ENCODE measurements at places on chromosomes 11 and 22.

DNA sequence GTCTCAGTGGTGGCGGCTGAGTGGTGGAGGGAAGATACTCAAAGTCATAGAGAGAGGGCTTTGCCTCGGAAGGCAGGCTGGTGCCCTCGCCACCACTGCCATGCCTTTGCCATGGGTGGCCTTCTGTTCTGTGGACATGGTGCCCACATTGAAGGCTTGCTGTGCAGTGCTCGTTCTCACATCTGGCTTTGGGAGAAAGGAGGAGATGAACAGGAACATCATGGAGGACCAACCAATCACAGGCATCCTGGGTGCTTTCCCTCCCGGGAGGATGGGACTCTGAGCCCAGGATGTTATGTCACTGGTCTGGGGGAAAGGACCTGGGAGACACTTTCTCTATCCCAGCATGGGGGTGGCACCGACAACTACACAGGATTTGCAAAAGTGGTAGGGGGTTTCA is 82.3 kb upstream of the NARS2 start:
- no peak for DNase-seq

DNA sequence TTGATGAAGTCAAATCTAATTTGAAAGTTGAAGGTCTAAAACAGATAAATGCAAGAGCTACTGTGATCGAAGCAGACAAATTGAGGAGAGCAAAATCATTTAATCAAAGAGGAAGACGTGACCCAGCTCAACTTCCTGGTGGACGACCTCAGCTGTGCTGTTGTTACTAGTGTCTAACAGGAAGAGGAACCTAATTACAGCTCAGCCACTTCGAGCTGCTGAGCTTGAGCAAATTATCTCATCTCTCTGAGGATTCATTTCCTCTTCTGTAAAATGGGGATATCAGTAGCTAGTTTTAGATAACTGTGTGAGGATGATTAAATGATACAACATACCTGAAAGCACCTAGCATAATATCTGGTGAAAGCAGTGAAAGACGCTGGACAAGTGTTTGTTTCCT is 48.6 kb upstream of the OLFML1 start:
- DNase-seq, result no peak

DNA sequence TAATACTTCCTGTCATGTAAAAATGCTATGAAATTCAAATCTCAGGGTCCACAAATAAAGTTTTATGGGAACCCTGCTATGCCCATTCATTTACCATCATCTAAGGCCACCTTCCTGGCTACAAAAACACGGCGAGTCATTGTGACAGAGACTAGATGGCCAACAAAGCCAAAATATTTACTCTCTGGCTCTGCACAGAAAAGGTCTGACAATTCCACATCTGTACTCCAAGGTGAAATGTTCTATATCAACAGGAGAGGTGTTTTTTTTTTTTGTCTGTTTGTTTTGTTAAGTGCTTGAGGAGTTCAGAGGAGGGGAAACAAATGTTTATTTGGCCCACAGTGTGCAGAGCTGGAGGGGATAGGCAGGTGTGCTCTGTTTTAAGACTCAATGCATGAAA is 18.6 kb upstream of the TMA7B start:
- no peak for DNase-seq

GRCh38 chr11:70616938-70617654 is 218.8 kb downstream of the CTTN start:
- no peak for DNase-seq

Measured in stimulated activated CD4-positive, alpha-beta T cell treated with anti-CD3 and anti-CD28 coated beads, Interleukin-12 subunit alpha, Interleukin-12 subunit beta, amount 100 ng/mL, for 4 hours (primary cell).